Stimulated activated CD4-positive, alpha-beta T cell treated with anti-CD3 and anti-CD28 coated beads, TNF-alpha, amount 100 ng/mL, for 4 hours (primary cell): ENCODE measurements at places on chromosomes 5 and 9.

DNA sequence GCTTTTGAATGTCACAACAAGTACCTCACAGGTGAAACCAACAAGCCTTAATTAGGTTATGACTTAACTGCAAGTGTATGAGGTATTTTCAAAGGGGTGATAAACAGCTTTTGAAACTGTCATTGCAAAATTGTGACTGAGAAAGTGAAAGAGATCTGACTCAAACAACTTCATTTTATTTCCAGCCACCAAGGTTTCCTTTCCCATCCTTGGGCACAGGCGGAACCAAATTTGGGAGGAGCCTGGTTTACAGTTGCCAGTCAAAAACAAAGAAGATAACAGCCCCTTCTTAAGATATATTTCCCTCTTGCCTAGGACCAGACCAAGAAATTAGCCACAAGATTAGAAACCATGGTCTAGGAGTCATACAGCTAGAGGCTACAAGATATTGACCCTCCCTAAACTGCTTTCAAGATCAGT, 417.1 kb downstream of the CSNK1G3 start:
- no peak for DNase-seq

GRCh38 chr5:135063511-135064234, 29.6 kb upstream of the PITX1 start:
- DNase-seq: no peak

DNA sequence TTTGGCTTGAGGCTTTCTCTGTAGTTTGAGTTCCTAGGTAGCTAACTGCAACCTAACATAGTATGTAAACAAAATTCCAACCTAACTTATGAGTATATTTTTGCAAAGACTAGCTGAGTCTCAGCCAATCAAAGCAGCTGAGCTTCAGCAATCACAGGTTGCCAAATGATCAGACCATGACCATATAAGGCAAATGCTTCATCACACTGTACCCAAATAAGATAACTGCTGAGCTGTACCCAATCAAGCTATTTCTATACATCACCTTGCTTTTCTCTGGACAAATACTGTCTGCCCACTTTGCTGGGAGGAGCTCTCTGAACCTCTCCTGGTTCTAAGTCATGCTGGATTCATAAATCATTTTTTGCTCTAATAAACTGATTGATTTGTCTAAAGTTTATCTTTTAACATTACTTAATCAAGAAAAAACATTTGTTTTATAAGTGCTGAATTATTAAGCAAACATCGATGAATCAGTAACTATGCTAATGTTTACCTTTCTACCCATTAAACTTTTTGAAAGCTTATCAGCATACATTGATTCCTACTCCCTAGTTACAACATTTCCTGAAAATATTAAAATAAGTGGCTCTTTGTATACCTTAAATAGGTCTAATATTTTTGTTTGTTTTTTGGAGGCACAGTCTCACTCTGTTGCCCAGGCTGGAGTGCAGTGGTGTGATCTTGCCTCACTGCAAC, 129.7 kb upstream of the PCA3 start:
- DNase-seq: no peak

- DNase-seq: peak; percentile 69
Observed at GRCh38 chr5:151164687-151165392, 7.3 kb upstream of the ANXA6 start.

- DNase-seq: no peak
Observed at GRCh38 chr5:143183989-143184388, 219.5 kb downstream of the NR3C1 start.

DNA sequence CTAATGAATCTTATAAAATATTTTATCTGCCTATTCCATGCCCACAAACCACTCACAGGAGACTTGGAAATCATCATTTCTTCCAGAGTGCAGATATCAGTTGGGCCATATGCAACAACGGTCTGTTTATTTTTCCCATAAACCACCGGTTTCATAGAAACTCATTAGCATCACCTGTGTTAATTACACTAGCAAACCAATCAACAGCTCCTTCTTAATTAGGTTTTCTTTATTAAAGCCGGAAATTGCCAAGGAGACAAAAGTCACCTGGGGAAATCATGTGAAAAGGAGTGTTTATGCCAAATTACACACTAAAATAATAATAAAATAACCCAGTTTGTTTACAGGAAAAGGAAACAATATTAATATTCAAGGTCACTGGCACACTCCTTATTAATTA, 129.6 kb downstream of the EBF1 start:
- DNase-seq: no peak

GRCh38 chr5:138180183-138180782, 1.4 kb downstream of the KIF20A start:
- no peak for DNase-seq

DNA sequence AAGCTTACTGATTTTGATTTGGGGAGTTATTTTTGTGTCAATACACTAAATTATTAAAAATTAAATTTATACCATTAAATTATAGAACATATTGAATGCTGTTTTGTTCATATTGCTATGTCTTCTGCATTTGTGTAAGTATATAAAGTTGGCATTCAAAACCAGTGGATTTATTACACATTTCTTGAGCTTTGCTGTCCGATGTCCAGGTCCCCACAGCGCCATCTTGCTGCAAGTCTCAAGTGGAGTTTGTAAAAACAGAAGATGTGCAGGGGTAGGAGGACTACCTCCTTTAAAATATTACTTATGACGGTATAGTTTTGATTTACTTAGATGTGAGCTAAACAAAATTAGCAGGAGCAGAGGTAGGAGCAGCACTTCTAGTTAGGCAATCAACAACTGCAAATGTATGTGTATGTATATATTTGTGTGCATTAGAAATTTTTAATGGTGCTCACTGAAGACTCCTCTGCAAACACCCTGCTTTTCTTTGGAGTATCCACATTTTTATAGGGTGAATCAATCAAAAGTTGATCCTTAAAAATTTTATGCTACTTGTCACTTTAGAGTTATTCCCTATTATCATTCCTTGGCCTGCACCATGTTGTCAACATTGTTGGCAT, 37.4 kb downstream of the CPEB4 start:
- DNase-seq: peak; percentile 7

DNA sequence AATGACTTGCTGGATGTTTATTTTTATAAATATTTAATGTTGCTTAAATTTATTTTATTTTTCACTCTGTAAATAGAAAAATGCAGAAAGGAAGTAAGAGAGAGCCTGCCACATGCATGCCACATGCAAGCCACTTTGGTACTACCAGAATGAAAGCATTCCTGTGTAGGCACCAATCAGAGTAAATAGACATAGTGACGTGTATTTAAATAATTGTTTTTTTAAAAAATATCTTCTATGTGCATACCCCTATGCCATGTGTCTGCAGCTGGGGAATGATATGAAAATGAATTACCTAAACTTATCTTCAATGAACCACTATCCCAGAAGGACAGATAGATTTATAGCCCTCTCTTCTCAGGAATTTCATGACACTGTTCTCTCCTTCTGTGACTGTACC, 651.5 kb upstream of the RIOK2 start:
- no peak for DNase-seq

DNA sequence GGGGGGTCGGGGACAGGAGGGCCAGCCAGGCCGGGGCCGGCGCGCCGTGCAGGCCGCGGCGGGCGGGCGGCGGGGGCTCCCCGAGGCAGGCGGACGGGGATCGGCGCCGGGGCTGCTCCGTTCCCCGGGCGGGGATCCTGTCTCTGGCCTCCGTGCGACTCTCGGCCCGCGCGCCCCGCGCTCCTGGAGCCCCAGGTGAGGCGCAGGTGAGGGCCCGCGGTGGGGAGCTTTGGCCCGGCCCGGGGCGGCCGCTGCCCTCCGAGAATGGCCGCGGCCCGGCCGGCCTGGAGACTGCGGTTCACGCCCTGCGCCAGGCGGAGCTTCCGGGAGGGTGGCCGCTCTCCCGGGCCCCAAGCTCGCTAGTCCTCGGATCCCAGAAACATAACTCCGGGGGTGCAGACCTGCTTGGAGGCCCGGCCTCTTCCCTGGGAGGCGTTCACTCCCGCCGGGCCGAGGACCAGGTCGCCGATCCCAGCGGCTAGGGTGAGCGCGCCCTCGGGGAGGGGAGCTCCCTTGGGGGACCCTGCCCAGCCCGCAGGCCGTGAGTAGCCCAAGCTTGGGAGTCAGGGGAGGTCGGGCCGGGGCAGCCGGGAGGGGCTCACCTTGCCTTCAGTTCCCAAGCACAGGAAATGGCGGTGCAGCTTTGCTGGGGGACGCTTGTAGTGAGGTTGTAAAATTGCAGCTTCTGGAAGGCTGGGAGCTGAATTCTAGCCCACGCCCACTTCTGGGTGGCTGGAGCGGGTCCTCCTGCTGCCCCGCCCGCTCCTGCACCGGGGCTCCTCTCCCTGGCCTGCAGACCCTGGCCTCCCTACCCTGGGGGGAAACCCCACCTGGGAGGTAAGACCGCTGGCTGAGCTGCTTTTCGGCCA, 723 bp downstream of the PPP1R26 start:
- no peak for DNase-seq

DNA sequence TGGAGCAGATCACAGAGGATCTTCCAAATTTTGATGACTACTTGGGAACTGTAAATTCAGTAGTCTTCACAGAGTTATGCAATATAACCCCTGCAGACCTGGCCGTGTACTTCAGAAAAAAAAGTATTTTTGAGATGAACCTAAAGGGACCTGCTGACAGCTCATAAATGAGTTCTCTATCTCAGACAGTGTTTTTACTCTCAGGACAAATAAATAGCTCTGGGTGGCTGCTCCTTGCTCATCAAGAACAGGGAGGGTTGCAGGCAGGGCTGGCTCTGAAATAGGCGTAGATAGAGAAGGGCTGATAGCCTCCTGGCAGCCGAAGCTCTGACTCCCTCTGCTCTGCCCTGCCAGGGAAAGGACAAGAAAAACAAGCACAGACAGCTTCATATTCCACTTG, 64.8 kb downstream of the PLAC8L1 start:
- no peak for DNase-seq

DNA sequence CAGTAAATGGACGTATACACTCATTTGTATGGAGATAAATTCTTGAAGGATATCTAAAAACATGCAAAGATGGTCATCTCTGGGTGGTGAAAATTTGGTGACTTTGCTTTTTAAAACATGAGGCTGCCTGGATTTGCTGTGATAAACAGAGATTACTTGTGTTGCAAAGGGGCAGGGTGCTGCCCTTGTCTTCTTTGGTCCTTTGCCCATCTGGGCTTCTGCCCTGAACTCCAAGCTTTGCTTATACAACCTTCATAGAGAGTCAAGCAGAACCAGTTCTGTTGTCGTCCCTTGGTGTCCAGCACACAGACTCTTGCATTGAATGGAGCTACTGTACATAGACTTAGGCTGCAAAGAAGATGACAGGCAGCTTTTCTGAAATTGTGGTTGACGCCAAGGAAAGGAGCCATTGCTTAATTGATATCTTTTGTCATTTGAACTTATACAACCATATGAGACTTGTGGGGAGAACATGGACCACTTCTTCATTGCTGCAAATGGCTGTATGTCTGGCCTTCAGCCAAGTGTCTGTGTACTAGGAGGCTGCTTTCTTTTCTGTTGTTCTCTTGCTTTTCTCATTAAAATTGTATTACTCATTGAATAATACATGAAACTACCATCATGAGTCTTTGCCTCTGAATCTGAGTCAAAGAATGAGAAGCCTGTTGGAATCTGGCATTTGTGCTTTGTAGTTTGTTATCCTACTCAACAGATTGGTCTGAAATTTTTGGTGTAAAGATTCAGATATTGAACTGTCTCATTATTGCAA, 152.5 kb downstream of the DMRT2 start:
- DNase-seq: no peak

DNA sequence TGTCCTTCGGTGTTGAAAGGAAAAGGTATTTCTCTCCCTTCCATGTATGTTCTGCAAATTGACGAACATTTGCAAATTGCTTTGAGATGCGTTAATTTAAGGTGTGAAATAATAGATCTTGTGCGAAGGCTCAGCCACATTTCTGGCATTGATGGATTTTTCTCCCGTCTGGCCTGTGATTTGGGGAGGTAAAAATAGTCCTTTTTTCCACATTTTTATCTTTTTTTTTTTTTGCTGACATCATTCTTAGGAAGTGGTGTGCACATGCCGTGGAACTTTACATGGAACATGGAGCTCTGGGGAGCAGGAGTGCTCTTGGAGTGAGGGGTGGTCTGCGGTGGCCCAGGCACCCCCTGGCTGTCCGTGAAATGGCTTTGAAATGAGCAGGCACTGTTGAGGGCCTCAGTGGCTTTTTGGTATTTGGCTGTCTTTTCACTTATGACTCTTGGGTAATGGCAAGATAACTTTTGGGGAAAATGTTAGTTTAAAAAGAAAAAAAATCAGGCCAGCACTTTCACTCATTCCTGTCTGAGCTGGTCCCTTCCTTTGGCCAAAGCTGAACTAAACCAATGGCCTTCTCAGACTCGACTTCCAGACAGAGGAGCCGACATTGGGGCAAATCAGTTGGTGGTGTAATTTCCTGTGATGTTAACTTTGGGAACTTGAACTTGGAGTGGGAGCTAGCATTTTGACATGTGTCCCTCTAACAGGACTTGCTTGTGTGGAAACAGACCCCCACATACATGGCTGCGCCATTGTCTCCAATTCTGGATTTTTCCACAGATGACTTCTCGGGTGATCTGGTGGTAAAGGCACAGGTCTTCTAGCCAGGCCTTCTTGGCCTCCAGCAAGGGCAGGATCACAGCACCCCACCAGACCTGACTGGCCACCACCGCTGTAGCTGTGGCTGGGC, 4.2 kb downstream of the NEK6 start:
- no peak for DNase-seq

GRCh38 chr9:107856633-107857032, 367.1 kb upstream of the KLF4 start:
- no peak for DNase-seq

DNA sequence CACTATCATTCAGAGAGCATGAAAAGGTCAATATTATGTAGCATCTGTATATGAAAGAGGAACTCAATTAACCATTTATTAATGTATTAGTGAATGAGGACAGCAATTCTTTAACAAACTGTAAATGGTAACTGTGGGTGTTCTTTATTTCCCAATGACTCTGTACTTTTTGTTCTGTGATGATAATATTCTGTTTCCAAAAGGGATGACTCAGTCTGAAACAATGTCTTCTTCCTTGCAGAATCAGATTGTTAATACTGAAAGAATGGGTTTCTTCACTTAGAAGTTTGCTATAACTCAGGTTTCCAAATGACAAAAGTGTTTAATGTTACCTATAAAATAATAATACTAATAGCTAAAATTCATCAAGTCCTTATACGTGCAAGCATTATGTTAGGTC, 1518.7 kb upstream of the WWC1 start:
- DNase-seq: no peak

- DNase-seq: no peak
Observed at GRCh38 chr9:109755040-109755439, 25.0 kb upstream of the PALM2AKAP2 start.

DNA sequence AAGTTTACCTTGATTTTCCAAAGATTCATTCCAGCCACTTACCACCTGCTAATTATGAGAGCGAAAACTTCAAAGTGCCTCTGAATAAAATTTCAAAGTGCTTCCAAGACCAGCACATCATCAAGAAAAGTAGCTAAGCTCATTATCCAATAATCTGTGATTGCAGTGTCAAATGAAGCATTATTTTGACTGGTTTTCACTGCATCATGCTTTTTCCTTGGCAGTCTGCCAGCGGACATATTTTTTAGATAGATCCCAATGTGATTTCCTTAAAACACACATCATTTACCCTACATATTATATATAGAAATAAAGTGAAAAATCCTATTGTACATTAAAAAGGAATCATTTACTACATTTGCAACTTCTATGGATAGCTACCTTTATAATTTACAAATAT, 508.6 kb upstream of the FAM174A start:
- DNase-seq: no peak

GRCh38 chr5:102888483-102888882, 133.4 kb downstream of the PAM start:
- no peak for DNase-seq

GRCh38 chr9:118129541-118129940, 425.3 kb downstream of the TLR4 start:
- no peak for DNase-seq
